Activated T-helper 1 cell treated with anti-CD3 and anti-CD28 coated beads, Interleukin-12 subunit alpha, Interleukin-12 subunit beta, Interleukin-2, Interleukin-4 antibody, amounts not matched to agents 30 ng/mL and 10 ng/mL and 1 ng/mL, durations not matched to agents 14 hours and 24 hours and 36 hours (primary cell): ENCODE measurements at places on chromosomes 1 and 21. TPM values are rescaled to one million over a fixed set of nuclear protein-coding genes. Genes with fewer than 3 reads are reported as not detected.

TMEM81 gene
- total RNA-seq = 2.6 and 2.7 TPM in 2 replicates

DNA sequence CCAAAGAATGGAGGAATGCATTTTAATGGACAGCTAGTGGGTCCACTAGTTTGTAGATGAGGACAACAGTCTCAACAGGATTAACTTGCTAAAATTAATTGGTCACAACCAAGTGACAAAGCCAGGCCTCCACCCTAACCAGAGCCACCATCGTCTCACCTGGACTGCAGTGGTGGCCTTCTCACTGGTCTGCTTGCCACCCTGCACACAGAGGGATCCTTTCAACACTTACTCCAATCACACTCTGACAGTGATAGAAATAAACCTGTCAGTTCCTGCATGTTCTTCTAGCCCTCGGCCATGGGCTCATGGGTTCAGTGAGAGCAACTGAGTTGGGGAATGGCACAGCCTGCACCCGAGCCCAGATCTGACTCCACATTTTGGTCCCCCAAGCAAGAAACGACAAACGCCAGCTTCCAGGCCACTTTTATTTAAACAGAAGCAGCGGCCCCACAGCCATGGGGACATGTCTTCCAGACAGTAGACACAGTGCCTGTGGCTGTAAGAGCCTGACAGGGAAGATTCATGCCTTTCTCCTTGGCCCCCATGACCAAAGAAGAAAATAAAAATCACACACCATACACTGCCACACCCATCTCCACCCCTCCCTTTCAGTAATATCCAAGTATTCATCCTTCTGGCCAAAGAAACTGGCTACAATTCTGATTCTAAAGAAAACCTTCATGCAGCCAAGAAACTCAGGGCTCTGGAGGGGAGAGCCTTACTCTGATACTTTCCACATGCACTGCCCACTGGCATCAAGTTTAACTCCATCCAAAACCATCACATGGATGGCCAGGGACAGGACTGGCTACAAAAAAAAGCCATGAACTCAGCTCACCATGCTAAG, 37.6 kb downstream of the DHCR24 start:
- no peaks in the 10 kb centered on the region for H3K4me1 ChIP-seq
- H3K36me3 ChIP-seq = peaks cover 42% of the 10 kb centered on the region
- H3K27me3 ChIP-seq = no peaks in the 10 kb centered on the region
- no peak for DNase-seq
- H3K27ac ChIP-seq = no peak overlapping the region

GRCh38 chr21:16250273-16250672, 520.5 kb downstream of the USP25 start:
- H3K27me3 ChIP-seq = no peaks in the 10 kb centered on the region
- H3K4me3 ChIP-seq = no peak overlapping the region
- no peaks in the 10 kb centered on the region for H3K4me1 ChIP-seq

DNA sequence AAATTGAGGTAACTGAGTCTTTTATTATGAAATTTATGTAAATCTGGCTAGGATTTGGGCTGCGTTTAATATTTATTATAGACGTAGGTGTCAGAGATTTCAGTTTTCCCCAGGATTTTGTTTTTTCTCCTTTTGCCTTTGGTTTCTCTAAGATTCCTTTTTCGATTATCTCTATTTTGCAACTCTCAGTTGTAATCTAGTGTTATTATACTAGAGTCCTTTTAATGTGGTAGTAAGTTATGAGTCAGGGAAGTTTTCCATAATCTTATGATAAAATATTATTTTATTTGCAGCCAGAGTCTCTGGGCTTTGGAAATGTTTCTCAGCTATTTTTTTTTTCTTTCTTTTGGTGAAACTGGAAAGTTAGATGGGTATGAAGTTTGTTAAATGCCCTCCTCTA, 1043.8 kb downstream of the PLA2G4A start:
- DNase-seq = no peak
- H3K27ac ChIP-seq = no peak overlapping the region
- no peaks in the 10 kb centered on the region for H3K4me1 ChIP-seq
- no peaks in the 10 kb centered on the region for H3K27me3 ChIP-seq
- no peak overlapping the region for H3K4me3 ChIP-seq
- no peaks in the 10 kb centered on the region for H3K36me3 ChIP-seq

CTTNBP2NL gene
- 3.9 and 4.7 TPM in 2 replicates for total RNA-seq

DNA sequence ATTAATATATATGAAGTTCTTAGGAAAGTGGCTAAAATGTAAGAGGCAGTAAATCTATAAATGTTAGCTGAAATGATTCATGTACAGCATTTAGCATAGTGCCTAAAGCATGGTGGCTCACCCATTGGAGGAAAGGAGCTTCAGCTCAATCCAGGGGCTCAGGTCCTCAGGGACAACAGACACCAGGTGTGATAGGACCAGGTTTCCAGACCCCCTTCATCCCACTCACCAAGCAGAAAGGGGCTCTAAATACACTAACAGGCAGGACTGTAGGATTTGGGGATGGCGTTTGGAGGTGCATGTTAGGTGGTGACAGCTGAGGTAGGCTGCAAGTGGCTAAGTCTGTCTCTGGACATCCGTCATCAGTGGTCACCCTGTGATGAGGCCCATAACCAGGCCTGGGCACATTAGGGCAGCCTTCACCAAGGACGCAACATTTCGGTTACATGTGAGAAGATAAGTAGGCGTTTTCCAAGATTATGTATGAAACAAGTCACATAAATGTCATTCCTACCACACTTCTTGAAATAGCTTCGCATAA, 233.1 kb downstream of the C1orf94 start:
- H3K4me3 ChIP-seq = no peak overlapping the region
- no peak overlapping the region for H3K27ac ChIP-seq
- DNase-seq = no peak
- H3K4me1 ChIP-seq = no peaks in the 10 kb centered on the region
- no peaks in the 10 kb centered on the region for H3K36me3 ChIP-seq
- H3K27me3 ChIP-seq = no peaks in the 10 kb centered on the region

- no peak for DNase-seq
- no peaks in the 10 kb centered on the region for H3K27me3 ChIP-seq
These were observed 1237.8 kb downstream of the NCAM2 start for GRCh38 chr21:22235866-22236590.

DNA sequence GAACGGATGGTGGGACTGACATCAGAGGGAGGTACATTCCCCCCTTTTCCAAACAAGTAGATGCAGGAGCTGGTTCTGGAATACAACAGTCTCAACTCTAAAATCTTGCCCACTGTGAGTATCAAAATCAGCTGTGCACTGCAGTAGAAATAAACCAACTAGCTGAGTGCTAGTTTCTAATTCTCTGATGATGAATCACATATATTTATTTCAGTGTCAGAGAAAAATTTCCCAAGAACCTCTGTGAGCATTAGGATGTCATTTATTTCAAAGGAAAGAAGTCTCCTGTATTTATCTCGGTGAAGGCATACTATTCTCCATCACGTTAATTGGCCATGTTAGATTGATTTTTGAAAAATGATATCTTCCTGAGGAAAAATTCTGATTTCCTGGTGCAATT, 67.1 kb downstream of the LHX9 start:
- H3K27me3 ChIP-seq = peaks cover 23% of the 10 kb centered on the region
- DNase-seq = no peak
- H3K4me1 ChIP-seq = no peaks in the 10 kb centered on the region
- H3K4me3 ChIP-seq = no peak overlapping the region
- H3K27ac ChIP-seq = no peak overlapping the region
- peaks cover 3% of the 10 kb centered on the region for H3K36me3 ChIP-seq

OR1C1 gene
- not detected in 2 replicates for total RNA-seq

AADACL3 gene
- total RNA-seq = not detected in 2 replicates

DNA sequence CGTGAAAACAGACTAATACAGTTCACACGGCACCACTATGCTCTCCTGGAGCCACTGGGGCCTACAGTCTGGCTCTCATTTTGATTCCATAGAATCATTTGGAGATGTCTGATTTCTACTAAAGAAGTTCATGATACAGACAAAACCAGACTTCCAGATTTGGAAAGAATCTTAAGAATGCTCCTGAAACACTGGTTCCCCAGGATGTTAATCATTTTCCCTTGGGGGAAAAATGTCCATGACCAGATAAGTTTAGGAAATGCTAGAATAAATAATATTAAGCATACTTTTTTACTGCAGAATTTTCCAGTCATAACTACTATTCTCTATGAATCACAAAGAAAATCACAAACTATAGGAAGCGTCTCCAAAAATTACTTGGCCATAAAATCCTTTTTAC, 63.0 kb upstream of the RGS7 start:
- H3K4me1 ChIP-seq = peaks cover 4% of the 10 kb centered on the region
- H3K4me3 ChIP-seq = no peak overlapping the region
- no peak overlapping the region for H3K27ac ChIP-seq
- no peak for DNase-seq
- no peaks in the 10 kb centered on the region for H3K36me3 ChIP-seq

SH2D2A gene
- total RNA-seq = 283 and 286 TPM in 2 replicates

DNA sequence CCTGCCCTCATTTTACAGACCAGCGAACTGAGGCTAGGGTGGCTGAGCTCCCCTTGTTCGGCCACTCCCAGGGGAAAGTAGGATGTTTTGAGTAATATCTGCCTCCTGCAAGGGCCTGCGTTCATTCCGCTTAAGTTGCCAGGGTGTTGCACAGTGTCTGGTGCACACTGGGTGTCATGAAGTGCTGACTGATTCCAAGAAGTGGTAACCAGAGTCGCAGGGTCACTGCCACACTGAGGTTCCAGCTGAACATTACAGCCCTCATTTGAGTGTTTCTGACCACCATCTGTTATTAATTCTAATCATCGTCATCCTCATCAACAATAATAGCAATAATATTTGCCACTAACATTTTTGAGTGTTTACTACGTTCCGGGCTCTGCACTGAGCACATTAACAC, 250.6 kb downstream of the KAZN start:
- no peaks in the 10 kb centered on the region for H3K36me3 ChIP-seq
- peaks cover under 1% of the 10 kb centered on the region for H3K27me3 ChIP-seq

AADACL4 gene
- total RNA-seq = not detected in 2 replicates

GRCh38 chr21:26280775-26281174, 110.2 kb upstream of the APP start:
- no peaks in the 10 kb centered on the region for H3K4me1 ChIP-seq
- no peak for DNase-seq
- no peak overlapping the region for H3K4me3 ChIP-seq
- no peak overlapping the region for H3K27ac ChIP-seq
- no peaks in the 10 kb centered on the region for H3K36me3 ChIP-seq

WNT9A gene
- total RNA-seq = not detected in 2 replicates

- no peak overlapping the region for H3K4me3 ChIP-seq
- H3K4me1 ChIP-seq = peaks cover 19% of the 10 kb centered on the region
- no peaks in the 10 kb centered on the region for H3K36me3 ChIP-seq
These were observed 14.0 kb downstream of the HSF2BP start for GRCh38 chr21:43645136-43645891.

- peaks cover 14% of the 10 kb centered on the region for H3K36me3 ChIP-seq
- H3K27ac ChIP-seq = no peak overlapping the region
- H3K27me3 ChIP-seq = no peaks in the 10 kb centered on the region
- peaks cover 5% of the 10 kb centered on the region for H3K4me1 ChIP-seq
- no peak for DNase-seq
These were observed 45.8 kb downstream of the GDAP2 start for GRCh38 chr1:117883616-117884015.

- peaks cover 5% of the 10 kb centered on the region for H3K4me1 ChIP-seq
- no peak overlapping the region for H3K4me3 ChIP-seq
- H3K27me3 ChIP-seq = no peaks in the 10 kb centered on the region
- no peak overlapping the region for H3K27ac ChIP-seq
- no peaks in the 10 kb centered on the region for H3K36me3 ChIP-seq
These were observed 18.4 kb downstream of the SMYD3 start for GRCh38 chr1:246488674-246489073.

DNA sequence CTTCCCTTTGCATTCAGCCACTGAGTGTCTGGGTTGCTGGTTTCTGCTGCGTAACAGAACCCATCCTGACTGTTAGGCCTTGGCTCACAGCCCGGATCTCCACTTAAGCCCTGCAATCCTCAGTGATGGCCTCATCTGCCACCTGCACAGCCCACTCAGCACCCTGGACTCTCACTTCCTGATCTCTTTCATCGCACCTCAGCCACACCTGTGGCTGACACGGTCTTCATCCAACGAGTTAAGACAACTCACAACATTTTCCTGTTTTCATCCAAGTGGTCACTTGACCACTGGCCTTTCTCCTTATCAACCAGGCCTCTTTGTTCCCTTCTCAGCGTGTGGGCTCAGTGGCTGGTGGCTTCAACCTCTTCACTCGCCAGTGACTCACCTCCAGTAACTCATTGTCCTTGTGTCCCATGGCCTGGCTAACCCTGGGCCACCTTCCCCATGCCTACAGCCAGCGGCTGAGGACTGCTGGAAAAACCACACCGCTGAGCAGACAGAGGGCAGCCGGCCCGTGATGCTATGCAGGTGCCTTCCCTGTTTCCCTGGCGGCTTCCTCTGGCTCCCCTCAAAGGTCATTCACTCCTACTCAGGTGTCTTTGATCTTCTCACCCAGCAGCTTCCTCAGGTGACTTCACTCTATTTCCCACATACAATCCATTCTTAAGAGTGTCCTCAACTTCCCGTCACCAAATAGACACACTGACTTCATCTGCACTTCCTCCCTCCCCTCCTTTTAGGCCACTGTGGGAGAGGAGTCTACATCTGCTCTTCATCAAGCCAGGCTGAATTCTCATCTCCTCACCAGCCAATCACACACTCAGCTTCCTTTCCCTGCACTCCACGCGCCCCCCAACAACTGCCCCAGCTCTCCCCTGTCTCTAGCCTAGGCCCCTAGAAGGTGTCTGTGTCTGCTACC, 19.9 kb upstream of the EDN2 start:
- H3K4me3 ChIP-seq = no peak overlapping the region
- DNase-seq = no peak

- H3K27ac ChIP-seq = peak overlapping the region; percentile 75
- peaks cover 46% of the 10 kb centered on the region for H3K4me1 ChIP-seq
- peaks cover 5% of the 10 kb centered on the region for H3K36me3 ChIP-seq
- no peak overlapping the region for H3K4me3 ChIP-seq
- no peak for DNase-seq
- H3K27me3 ChIP-seq = peaks cover 2% of the 10 kb centered on the region
These were observed 31.6 kb downstream of the EEIG2 start for GRCh38 chr1:108591466-108591865.

DNA sequence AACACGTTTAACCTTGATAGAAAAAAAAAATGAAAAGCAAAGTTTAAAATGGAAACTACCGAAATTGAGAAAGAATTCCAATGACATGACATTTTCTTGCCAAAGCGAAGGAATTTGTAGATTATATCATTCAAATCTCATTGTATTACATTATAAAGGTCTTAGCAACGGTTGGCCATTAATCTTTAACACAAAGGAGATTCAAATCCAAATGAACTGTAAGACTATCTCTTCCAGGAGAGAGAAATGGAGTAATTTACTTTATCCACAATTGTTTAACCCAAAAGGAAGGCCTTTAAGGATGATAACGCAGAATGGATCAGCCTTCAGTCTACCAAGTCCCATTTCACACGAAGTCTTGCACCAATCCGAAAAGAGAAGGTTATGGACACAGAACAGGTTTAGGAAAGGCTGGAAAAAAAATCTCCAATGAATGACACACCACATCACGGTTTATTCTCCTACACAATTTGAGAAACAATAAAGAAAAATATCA, 1.5 kb downstream of the ENAH start:
- H3K27ac ChIP-seq = no peak overlapping the region
- no peaks in the 10 kb centered on the region for H3K36me3 ChIP-seq
- H3K4me1 ChIP-seq = peaks cover 16% of the 10 kb centered on the region
- H3K27me3 ChIP-seq = peaks cover 73% of the 10 kb centered on the region
- no peak for DNase-seq
- peak overlapping the region; percentile 87 for H3K4me3 ChIP-seq

HAPLN2 gene
- not detected in 2 replicates for total RNA-seq

BARHL2 gene
- total RNA-seq = not detected in 2 replicates

- H3K27ac ChIP-seq = no peak overlapping the region
- H3K4me3 ChIP-seq = no peak overlapping the region
- no peak for DNase-seq
- no peaks in the 10 kb centered on the region for H3K36me3 ChIP-seq
These were observed 998 bp upstream of the SPAG17 start for GRCh38 chr1:118186026-118186425.
